HEK293T (cell line): ENCODE measurements at places on chromosomes 12 and 14.

GRCh38 chr12:56518570-56518969 lies 3.0 kb upstream of the RBMS2 start:
- no peak for DNase-seq

DNA sequence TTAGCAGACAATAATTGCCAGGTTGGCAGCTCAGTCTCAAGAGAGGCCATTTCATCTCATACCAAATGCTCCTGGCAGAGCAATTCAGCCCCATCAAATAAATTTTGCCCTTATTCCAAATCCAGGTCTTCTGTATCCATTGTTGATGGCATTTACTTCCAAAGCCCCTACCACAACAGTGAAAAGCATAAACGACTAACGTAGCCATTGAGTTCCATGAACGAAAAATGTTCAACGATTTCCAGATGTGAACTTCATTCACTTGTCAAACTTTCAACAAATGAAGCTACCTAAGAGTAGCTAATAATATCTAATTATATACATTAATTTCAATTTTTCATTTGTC lies 3.0 kb upstream of the GCN1 start:
- DNase-seq: no peak

DNA sequence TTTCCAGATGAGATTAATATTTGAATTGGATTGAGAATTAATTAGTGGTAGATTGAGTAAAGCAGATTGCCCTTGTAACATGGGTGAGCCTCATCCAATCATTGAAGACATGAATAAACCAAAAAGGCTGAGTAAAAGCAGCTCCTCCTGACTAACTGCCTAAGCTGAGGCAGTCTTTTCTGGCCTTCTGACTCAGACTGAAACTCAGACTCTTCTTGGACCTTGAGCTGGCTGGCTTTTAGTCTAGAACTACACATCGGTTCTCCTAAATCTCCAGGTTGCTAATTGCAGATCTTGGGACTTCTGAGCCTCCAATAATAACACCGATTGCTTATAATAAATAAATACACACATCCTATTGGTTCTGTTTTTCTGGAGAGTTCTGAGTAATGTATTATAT lies 24.0 kb downstream of the FKBP11 start:
- no peak for DNase-seq

- DNase-seq: no peak
Measured at GRCh38 chr14:47438650-47439140, 236.7 kb downstream of the MDGA2 start.

DNA sequence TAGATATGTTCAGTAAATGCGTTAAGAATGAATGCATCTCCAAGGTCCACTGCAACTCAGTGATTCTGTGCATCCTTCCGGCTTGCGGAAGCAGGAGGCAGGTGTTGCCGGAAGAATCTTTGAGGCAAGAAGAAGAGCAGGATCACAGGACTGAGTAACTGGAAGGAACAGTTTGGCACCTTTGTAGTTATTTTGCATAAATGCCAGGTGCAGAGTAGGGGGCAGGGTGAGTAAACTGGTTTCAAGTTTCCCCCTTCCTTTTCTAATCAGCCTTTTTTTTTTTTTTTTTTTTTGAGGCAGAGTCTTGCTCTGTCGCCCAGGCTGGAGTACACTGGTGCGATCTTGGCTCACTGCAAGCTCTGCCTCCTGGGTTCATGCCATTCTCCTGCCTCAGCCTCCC lies 22.3 kb downstream of the DYRK4 start:
- no peak for DNase-seq

- DNase-seq: no peak
Measured at GRCh38 chr14:22798528-22798927, 16.7 kb downstream of the SLC7A7 start.

- DNase-seq: no peak
Measured at GRCh38 chr12:120659151-120659525, 18.7 kb downstream of the CABP1 start.

DNA sequence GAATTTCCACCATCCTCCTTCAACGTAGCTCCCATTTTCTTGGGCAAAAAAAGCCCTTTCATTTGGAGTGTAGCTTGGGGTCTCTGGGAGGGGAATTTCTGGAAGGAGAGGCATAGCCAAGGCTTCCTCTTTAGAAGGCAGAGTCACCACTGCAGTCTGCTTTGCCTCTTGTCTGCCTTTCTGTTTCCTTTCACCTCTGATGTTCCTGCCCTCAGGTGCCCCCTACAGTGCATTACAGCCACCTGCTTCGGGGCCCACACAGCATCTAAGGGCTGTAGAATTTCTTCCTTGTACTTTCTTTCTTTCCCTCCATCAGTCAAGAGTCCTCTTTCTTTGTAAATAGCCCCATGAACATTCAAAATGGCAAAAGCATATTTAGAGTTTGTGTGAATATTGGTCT lies 1313.9 kb downstream of the TMEM121 start:
- DNase-seq: no peak

DNA sequence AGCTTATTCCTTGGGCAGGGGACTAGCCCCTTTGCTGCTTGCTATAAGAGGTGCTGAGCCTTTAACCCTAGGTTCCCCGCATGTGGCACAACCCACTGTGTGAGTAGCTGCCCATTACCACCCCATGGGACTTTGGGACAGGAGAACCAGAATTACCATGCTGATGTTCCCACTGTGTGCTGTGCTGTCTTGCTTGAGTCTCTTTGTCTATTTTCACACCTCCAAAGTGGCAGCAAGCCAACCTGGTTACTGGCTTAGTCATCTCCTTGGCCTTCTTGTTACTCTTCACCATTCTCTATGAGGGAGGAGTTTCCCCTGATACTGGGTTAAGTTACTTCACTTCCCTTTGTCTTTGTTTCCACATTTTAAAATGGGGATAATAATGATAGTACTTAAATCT lies 73.4 kb upstream of the ETV6 start:
- DNase-seq: no peak

GRCh38 chr12:52091869-52092268 lies 12.4 kb downstream of the SMIM41 start:
- no peak for DNase-seq

DNA sequence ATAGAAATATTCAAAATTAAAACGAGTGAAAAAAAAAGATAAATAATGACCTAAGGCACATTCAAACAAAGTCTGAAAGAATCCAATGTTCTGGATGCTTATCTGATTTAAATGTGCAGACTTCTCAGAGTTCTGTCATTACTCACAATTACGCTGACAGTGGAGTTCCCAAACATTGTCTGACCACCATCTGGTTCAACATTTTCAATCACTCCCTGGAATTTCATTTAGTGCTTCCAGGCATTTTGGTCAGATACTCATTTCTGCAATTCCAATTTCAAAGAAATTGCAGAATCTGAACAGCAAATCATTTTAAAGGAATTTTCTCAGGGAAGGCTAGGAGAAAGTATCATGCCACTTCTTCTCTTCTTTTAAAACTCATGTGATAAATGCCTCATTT lies 398.2 kb upstream of the PDE3A start:
- DNase-seq: no peak

- peak; percentile 68 for DNase-seq
Measured at GRCh38 chr12:2057041-2057794, 4.4 kb downstream of the CACNA1C start.

GRCh38 chr14:99681101-99681831 lies 2.8 kb upstream of the CYP46A1 start:
- DNase-seq: no peak

- DNase-seq: no peak
Measured at GRCh38 chr12:86698641-86698980, 442.4 kb upstream of the MGAT4C start.

DNA sequence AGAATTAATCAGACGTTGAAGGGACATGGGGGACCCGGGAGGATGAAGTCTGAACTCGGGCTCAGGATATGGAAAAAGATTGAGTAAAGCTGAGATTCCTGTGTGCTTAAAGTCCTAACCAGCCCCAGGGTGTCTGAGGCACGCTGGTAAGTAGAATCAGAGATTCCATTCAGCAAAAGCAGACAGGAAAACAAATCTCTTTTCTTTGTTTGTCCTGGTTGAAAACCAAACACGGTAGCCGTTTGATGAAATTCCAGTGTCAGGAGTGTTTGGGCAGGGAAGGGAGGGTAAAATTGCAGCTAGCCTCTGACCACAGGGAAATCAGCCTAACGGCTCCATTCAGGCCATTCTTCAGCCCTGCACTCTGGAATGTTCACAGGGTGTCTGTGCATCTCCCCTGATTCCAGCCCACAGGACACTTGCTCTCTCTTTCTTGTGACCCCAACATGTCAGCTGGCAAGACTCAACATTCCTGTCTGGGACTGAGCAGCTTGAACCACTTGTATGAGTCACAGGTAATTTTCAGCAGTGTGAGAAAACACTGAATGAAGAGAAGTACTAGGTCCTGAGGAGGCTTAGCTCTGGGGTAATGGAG lies 31.0 kb downstream of the NINJ2 start:
- DNase-seq: no peak

- DNase-seq: no peak
Measured at GRCh38 chr14:42316693-42317092, 710.0 kb downstream of the LRFN5 start.

DNA sequence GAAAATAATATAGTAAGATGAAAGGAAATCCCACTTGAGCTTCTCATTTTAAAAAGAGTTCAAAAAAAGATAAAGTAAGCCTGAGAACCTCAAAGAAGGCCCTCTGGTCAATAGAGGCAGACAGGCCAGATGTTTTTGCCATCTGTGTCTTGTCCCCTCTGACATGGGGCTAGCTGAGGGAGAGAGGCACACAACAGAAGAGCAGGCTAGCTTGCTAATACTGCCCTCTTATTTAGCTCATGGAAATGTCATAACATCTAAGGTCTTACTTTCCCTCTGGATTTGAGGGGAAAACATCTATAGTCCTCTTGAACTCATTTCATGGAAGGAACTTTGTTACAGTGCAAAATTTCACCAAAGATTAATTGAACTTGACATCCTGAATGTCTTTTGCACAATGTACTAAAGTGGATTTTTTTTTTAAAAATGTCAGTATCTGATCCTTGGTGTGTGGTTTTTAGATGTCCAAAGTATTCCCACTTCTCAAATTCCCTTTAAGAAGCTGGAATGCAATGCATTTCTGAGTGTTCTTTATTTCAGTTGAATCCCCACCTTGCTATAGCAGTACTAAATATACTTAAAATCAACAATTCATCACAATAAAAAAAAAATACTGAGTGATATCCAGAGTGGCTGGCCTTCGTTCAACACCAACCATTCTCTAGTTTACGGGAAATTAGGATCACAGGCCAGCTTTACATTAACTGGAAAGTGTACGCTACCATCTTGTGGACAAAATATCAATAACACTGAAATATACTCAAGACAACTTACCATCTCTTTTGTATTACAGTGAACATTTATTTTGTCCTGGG lies 176.7 kb downstream of the PAH start:
- DNase-seq: no peak

- no peak for DNase-seq
Measured at GRCh38 chr12:118377021-118377883, 897 bp downstream of the SUDS3 start.

DNA sequence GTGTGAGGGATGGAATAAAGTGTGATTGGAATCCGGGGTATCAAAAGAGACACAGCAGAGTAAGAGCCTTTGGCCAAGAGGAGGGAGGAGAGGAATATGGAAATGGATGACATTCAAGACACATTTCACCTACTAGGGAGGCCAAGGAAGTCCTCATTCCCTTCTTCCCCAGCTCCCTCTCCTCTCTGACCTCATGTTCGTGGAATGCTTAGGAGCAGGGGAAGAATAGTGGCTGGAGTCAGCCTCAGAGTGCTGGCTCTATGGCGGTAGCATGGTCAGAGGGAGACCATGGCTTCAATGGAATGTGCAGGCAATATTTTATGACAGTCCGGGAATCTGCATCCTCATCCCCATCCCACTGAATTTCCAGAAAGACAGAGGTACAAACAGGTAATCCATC lies 196.6 kb downstream of the EGLN3 start:
- no peak for DNase-seq

GRCh38 chr12:127873306-127873705 lies 393.7 kb upstream of the TMEM132C start:
- DNase-seq: no peak

GRCh38 chr14:56561606-56562005 lies 18.0 kb upstream of the TMEM260 start:
- no peak for DNase-seq

GRCh38 chr14:56816574-56817391 lies 6.5 kb upstream of the OTX2 start:
- DNase-seq: no peak

DNA sequence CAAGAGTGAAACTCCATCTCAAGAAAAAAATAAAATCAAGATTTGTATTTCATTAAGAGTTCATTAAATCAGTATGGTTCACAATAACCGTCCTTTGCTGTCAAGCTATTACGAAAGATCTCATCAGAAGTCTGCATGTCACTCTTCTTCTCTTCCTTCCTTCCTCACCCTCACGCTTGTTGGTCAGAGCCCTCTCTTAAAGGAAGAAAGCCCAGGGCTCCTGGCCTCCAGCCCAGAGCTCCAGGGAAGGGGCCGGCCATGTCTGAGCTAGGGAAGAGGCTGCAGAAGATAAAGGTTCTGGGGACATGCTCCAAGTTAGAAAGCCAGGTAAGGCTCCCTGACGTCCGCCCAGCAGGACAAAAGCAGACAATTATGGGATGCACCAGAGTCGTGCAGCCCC lies 43.1 kb upstream of the DLK1 start:
- DNase-seq: no peak

- DNase-seq: peak; percentile 15
Measured at GRCh38 chr12:62021808-62022207, 238.4 kb upstream of the USP15 start.

DNA sequence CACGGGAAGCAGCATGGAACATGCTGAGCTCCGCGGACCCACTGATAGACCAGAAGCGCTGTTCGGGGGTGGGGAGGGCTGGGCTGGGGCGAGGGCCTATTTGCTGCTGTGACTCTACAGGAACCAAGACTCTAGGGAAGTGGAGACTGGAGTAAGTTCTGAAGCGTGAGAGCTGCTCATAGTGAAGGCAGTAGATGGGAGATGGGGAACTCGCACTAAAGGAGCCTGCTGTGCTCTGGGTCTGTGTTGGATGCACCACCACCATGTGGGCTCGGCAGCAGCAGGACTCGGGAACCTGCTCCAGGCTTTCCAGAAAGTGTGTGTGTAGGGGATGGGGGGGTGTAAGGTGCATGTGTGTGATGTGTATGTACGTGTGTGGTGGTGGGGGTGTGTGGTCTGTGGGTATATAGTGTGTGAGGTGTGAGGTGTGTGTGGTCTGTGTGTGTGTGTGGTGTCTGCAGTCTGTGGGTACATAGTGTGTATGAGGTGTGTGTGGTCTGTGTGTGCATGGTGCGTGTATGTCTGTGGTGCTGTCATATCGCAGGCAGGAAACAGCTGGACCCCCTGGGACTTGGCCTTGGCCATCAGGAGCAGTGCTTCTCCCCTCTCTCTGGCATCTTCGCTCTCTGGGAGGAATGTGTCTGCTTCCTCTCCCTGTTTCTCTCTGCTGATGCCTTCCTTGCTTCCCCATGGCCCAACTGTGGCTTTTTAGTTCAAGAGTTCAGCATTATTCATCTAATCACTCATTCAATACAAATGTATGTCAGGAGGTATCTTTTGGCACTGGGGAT lies 378.9 kb downstream of the FUT8 start:
- DNase-seq: no peak

DNA sequence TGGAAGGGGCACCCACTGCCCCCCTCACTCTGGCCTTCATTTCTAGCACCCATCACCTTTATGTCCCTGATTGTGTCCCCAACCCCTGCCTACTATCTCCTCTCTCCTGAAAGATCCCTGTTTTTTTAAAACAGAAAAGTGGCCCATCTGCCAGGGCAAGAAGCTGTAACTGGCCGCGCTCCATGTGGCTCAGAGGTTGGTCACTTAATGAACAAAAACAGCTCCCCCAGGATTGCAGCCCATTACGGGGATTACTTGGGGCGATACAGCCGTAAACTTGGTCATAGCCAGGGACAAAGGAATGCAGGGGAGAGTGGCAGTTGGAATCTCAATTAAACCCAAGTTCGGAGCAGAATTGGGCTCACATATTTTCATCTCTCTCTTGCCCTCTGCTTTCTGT lies 34.8 kb upstream of the VSX2 start:
- DNase-seq: no peak
